SJCRH30 (cell line): ENCODE measurements at places on chromosomes 16 and 17.
A peak's percentile ranks its signal among the peaks of the same experiment; 100 is the strongest.

DNA sequence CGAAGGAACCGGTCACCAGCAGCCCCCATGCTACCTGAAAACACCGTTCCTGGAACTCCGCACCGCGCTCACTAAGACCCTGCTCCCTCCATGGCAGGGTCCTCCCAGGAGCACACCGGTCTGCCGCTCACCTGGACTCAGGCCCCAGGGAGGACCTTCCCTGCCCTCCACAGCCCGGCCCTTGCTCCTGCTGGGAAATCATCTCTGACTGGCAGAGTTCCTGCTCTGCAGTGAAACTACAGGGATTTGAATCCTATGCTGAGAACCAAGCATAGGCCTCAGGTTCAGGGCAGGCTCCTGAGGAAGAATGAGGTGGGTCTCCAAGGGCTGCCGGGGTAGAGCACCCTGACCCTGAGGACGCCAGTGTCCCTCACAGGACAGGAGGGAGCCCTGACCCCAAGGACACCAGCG is 88.5 kb downstream of the KCNJ12 start:
- DNase-seq, result no peak

DNA sequence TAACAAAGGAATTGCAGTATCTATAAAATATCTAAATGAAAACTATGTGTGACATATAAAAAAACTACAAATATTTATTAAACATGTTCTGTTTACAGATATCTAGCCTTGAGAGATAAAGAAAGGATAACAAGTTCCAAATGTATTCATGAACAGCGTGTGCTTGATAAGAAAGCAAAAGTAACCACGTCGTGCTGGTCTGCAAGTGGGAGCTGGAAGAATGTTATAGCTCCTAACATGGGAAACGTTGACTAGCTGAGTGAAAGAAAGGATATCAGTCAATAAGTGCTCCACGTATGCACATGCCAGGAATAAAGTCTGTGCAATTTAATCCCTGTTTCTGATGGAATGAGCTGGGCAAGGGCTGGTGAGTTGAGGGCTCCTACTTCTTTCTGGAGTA is 71.2 kb upstream of the CDYL2 start:
- DNase-seq, result no peak

GRCh38 chr17:78019367-78019975 is 61.0 kb downstream of the TNRC6C start:
- DNase-seq, result no peak

DNA sequence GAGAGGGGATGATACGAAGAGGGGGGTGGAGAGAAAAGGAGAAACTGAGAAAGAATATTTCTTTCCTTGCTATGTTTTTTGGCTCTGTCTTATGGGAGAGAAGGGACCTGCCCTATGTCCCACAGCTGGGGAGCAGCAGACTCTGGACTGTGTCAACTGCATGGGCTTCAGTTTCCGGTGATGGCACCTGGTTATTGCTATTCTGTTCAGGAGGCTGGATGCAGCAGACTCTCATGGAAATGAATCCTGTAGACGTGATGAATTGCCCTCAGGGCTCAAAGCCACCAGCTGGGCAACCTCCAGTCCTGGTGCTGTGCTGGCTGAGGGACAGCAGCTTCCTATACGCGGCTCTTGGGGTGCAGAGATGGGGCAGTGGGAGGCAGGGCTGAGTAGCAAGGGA is 121.2 kb downstream of the HAPSTR1 start:
- DNase-seq, result no peak

DNA sequence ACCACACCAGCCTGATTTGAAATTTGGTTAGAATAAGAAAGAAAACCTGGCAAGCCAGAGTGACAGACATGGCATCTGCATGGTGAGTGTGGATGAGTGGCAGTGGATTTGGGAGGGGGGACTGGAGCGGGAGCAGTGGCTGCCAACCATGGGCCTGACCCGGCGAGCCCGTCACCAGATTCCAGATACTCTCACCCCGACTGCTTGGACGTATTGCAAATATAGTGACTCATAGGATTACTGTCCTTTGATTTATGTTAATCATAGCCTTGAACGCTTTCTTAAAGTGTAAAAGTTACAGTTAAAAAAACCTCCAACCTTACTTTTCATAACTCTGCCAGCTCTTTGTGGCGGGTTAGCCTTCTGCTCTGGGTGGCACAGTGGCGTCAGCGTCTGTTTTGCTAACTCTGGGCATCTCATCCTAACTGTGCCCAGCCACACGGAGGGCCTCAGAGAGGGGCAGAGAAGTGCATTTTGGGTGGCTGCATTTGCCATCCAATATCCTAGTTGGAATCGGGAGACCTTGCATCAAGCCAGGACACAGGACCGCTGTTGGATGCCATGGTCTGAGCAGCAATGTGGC is 26.8 kb upstream of the FOXK2 start:
- DNase-seq, result no peak

DNA sequence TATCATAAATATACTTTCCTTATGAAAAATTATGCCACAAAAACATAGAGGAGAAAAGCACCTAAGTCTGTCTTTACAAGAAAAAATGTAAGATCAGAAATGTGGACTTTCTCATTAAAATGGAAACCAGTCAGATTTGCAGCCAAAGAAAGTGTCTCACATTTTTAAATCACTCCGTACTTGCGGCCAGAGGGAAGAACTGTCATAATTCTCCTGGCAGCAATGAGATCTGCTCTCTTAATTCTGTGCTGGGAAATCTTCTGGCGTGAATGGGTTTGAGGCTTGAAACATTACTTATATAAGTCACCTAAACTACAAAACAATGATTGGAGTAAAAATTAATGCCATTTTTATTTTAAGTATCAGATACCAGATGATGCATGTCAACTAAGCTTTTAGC is 10.7 kb downstream of the C16orf95 start:
- DNase-seq, result no peak

DNA sequence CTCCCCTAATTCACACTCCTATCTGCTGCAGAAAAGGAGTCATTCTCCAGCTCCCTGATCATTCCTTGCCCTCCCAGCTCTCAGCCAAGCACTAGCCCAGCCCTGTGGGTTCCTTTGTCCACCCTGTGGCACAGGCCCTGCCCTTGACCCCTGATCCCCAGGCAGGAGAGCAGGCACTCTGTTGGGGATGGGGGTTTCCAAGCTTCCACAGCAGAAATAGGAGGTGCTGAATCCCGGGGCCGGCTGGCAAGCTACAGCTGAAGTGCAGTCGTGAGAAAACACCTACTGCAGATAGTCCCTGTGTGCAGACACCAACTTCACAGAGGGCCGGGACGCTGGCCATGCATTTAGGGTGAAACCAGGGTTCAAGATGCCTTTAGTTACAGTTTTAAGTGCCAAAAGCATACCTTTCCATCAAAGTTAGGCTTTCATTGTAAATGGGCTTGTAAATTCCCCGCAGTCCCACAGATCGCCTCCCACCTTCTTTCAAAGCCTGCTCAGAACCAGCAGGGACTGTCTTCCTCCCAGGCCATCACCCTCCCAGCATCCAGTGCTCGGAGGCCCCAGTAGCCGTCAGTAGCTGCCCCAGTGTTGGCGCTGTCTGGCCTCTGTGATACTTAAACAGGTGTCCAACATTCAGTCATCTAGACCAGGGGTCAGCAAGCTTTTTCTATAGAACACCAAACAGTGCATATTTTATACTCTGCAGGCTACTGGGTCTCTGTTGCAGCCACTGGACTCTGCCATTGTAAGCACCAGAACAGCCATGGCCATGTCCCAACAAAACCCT is 10.6 kb downstream of the CPSF4L start:
- no peak for DNase-seq

GRCh38 chr16:9225527-9226316 is 134.3 kb downstream of the HAPSTR1 start:
- peak; percentile 13 for DNase-seq

- DNase-seq, result no peak
Measured at GRCh38 chr17:19978209-19978802, 678 bp upstream of the AKAP10 start.

- DNase-seq, result peak; percentile 82
Measured at GRCh38 chr16:56931271-56931891, 561 bp upstream of the HERPUD1 start.

DNA sequence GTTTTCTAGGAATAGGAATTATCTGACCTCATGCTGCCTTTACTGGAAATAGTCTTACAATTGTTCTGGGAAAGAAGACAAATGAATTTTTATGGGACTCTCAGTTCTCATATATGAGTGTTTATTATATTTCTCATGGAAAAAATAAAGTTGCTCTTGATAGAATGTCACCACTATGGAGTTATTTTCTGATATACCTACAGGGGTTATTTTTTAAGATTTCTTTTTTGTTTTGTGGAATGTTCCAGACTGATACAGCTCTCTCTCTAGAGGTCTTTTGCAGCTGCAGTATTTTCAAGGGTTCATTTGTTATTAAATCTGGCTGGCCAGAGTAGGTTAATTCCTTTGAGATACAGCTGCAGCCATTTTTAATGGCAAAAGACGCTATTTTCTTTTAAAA is 100.7 kb downstream of the ABCA8 start:
- DNase-seq, result no peak

- no peak for DNase-seq
Measured at GRCh38 chr16:11056090-11056992, 112.0 kb downstream of the CLEC16A start.

DNA sequence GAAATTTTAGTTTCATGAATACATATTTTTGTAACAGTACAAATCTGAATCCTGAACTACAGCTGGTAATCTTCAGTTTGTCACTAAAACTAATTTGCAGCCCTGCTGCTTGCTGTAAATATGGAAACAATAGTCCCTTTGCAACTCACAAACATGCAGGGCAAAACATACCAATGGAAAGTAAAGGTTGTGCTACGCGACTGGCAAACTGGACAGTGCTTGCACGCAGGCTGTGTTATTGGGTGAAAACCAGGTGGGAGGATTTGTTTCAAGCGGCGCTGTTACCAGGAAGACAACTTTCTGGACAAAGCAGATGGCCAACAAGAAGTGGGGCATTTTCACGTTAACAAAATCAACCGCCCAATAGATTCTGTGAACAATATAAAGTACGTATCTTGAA is 93.5 kb downstream of the CDYL2 start:
- no peak for DNase-seq

GRCh38 chr16:88548131-88548874 is 21.9 kb upstream of the ZC3H18 start:
- DNase-seq, result no peak

DNA sequence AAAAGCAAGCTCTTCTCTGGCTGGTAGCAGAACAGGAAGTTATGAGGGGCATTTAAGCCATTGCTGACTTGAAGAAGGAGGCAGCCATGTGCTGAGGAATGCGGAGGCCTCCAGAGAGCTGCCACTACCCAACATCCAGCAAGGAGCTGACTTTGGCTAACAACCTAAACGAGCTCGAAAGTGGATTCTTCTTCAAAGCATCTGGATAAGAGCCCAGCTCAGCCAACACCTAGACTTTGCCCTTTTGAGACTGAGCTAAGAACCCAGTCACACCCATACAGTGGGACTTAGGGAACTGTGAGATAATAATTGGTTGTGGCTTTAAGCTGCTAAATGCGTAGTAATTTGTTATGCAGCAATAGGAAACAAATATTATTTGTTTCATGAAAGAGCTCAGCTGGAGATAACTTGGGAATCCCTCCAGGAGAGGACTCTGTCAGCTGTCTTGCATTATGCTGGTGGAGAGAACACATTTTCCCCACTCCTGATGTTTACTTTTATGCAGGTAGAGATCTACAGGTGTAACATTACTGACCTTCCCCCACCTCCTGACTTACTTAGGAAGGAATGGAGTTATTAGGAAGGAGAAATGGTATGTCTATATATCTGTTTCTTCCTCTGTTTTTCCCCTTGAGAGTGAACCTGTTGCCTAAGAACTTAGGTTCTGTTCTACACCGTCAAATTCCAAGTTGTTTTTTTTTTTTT is 52.7 kb upstream of the ZNF629 start:
- DNase-seq, result no peak

DNA sequence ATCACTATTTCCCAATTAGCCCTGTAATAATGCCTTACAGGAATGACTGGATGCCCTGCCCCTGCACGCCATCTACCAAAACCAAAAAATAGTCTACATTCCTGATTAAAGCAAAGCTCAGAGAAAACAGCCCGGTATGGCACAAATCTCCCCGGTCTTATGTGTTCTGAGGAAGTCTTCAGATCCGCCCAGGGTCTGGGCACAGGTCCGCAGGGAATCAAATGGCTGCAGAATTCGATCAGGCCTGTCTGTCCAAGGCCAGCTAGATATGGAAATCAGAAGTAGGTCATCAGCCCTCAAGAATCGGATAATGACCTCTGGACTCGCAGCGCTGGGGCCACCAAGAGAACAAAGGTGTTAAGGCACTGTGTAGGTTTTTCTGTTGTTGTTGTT is 171.0 kb downstream of the ZFHX3 start:
- no peak for DNase-seq

- no peak for DNase-seq
Measured at GRCh38 chr17:30381340-30381659, 2.6 kb downstream of the CPD start.

- no peak for DNase-seq
Measured at GRCh38 chr16:75372236-75372856, 61.0 kb downstream of the CFDP1 start.

DNA sequence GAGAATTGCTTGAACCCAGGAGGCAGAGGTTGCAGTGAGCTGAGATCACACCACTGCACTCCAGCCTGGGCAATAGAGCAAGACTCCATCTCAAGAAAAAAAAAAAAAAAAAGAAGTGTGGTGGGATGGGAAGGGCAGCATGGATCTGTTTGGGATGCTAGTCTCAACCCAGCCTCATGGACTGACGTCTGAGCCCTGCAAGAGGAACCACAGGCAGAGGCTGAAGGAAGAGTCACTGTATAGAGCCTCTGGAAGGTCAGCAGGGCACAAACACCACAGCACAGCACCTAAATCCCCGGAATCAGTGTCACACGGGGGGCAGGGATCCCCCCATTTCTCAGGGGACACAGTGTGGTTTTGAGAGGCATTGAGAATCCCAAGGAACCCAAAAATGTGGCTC is 10.9 kb upstream of the CXCL16 start:
- no peak for DNase-seq

DNA sequence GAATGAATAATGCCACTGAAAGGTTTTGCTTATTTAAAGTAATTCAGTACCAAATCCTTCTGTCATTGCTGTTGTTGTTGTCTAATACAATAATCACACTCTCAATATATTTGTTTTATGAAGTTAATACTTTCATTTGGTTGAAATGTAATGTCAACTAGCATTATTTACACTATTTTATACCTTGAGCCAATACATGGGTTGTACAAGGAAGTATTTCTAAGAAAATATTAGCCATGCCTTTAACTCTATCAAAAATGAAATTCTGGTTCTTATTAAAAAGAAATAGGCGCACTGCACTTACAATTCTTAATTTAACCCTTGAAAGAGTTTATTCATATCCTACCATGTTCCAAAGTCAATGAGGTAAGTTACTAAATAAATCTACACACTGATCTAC is 17.6 kb upstream of the ABCA10 start:
- no peak for DNase-seq

- DNase-seq, result no peak
Measured at GRCh38 chr16:66099306-66099705, 267.2 kb upstream of the CDH5 start.

DNA sequence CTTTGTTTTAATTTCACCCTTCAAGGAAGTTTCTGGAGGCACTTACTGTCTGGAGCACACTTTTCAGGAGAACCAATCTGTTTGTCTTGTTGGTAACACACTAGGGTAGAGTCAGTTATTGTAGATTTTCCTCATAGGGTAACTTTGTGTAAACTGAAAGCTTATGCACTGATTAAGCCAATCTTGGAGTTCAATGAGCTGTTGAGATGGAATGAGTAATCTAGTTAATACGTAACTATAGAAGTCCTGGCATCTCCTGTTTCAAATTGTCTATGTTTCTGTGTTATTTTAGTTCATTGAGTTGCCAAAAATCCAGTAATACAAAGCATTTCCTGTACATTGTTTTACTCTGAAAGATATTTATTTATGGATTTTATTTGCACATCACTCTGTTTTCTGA is 111.6 kb upstream of the HAS3 start:
- DNase-seq, result no peak
